ENCODE measurements at places on chromosomes 7 and 10.
A peak's percentile ranks its signal among the peaks of the same experiment; 100 is the strongest.

DNA sequence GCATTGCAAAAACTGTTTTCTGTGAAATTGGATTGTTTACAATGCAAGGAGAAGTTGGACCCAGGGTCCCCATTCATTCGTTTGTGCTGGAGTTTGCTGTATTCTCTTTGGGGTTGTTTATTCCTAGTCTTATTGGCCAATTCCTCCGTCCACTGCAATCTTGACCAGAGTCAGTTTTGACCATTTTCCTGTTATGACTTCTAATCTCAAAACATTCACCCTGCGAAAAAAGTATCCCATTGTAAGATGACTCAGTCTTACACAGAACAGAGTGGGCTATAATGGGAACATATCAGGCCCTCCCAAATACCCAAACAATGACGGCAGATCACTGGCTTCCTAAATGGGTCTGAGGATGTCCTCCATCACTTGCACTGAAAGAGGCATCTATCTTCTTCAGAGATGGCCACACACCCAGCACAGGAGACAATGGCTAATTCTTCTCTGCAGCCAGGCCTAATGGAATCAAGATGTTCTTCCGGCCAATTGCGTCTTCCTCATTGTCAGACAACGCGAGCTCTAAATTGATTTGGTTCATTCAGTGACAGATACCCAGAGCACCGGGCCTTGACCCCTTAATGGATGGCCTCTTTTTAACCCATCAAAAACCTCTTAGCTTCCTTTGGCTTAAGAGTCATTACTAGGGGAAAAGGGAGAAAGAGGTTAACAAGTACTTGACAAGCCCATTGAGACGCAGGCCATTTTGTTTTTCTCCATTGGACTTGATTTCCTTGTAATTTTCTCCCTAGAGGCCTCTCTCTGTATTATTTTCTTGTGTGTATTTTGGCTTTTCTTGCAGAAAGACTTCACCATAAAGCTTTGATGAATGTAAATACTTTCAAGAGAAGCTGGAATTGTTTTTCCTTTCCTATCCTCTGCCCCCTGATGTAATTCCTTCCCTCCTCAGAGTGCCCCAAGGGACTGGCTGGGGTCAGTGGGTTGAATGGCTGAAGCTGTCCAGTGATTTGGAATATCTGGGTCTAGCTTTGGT lies 129.6 kb downstream of the PRPF18 start:
- DNase-seq, result peak; percentile 50

DNA sequence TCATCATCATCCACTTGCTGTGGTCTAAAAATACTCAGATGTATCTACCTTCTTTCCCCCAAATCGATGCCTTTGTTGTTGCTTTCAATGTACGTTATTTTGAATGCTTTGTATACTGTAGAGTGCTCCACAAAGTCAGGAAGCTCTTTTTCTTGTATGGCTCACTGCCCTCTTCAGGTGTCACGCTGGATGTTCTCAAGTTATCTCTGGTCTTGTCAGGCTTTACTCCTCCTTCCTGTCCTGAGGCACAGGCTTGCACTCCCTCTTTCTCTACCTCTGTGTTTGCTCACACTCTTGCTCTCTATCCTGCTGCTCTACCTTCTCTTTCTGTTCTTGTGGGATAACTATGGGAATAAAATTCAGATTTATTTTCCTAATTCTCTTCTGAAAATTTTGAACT lies 381.3 kb downstream of the NRG3 start:
- no peak for DNase-seq

DNA sequence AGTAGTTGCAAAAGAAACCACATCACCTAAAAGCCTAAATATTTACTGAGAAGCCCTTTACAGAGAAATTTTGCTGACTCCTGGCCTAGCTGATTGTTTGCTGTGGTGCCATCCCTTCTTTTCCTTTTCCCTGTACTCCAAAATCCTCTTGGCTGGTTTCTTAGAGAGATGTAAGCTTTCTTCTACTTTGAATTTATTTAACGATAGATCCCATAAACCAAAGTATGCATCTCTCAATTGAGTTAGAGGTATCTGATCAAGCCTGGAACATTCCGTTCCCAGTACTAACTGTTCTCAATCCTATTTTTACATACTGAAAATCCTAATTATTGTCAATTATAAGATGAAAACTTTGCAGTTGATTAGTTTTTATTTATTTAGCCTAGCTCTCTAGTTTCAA lies 6.3 kb downstream of the TMEM60 start:
- no peak for DNase-seq

GRCh38 chr10:8048281-8049008 lies 6.0 kb upstream of the GATA3 start:
- DNase-seq, result no peak

DNA sequence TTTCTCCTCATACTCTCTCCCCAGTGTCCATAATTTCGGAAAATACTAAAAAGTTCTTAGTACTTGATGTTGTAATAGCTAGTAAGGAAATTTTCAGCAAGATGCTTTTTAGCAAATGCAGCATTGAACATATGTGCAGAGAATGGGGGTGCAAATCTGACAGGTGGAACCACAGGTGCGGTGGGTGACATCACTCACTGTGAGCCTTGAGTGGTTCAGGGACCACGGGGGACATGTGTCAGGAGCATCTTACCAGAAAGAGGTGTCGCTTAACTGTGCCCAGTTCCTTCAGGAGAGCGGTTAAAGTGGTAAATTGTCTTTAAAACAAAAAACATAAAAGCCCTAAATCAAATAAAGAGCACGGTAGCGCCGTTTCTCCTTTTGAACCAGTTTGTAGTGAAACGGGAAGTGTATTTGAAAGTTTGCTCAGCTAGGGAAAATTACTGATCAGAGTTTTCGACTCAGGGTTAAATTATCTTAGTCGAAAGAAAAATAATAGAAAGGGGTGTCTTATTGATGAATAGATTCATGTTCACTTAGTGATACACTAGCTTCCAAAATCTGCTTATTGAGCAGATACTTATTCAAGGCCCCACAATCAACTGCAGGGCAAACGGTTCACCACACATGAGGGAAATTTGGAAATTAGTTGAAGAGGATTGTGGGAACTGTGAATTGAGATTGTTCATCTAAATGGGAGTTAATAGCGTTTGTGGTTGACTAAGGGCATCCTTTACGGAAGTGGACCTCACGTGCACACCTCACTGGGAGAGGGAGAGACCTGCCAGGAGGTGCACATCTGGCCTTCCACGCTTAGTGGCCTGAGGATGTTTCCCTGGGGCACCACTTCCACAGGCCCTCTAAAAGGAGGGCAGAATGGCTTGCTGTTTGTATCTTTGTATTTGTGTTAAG lies 12.7 kb downstream of the CUL1 start:
- DNase-seq, result no peak

- DNase-seq, result no peak
Measured at GRCh38 chr10:52961323-52961722, 188.7 kb upstream of the MBL2 start.

DNA sequence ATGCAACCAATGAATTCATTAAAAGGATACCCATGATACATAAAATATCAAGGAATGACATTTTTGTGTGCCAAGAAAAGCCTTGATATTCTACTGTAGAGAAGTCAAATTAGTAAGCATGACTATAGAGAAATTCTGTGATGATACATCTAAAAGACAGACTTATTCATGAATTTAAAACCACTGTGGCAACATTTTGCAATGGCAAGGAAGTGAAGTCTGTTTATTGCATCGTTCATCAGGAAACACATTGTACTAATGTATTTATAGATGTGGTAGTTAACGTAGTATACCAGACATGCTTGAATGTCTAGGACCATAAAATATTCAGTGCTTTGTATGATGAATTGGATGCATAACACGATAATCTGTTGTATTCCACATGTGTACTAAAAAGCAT lies 9.3 kb upstream of the CLEC5A start:
- DNase-seq, result no peak

GRCh38 chr7:72709909-72710308 lies 118.1 kb downstream of the TYW1B start:
- no peak for DNase-seq

- DNase-seq, result no peak
Measured at GRCh38 chr7:92025260-92025659, 84.6 kb downstream of the AKAP9 start.

DNA sequence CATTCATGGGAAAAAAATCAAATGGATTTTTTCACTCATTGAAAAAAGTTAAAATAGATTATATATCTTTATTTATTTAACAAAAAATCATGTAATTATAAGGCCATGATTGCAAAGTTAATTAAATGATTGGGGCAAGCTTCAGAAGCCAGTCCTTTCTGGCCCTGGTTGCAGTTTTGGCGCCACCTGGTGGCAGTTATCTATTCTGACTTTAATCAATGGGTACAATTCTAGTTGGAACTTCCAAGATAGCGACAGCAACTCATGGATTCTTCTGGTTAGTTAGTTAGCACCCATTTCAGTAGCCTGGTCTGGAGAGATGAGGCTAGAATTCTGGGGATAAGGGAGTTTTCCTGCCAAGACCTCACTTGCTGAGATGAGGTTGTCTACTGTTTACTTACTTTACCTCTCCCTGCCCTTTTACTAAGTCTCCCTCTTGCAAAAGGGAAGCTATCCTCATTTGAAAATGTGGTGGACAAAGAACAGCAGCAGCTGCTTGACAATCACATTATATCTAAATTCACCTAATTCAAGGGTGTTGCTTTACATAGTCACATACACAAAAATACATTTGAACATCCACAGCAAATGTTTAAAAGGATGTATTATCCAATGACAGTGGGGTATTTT lies 42.3 kb downstream of the NOC3L start:
- DNase-seq, result peak; percentile 56

- no peak for DNase-seq
Measured at GRCh38 chr10:103715430-103715829, 139.9 kb downstream of the SH3PXD2A start.

Data from left ventricle myocardium inferior (tissue), 1 donor.